ENCODE measurements at places on chromosomes 2 and 18.

DNA sequence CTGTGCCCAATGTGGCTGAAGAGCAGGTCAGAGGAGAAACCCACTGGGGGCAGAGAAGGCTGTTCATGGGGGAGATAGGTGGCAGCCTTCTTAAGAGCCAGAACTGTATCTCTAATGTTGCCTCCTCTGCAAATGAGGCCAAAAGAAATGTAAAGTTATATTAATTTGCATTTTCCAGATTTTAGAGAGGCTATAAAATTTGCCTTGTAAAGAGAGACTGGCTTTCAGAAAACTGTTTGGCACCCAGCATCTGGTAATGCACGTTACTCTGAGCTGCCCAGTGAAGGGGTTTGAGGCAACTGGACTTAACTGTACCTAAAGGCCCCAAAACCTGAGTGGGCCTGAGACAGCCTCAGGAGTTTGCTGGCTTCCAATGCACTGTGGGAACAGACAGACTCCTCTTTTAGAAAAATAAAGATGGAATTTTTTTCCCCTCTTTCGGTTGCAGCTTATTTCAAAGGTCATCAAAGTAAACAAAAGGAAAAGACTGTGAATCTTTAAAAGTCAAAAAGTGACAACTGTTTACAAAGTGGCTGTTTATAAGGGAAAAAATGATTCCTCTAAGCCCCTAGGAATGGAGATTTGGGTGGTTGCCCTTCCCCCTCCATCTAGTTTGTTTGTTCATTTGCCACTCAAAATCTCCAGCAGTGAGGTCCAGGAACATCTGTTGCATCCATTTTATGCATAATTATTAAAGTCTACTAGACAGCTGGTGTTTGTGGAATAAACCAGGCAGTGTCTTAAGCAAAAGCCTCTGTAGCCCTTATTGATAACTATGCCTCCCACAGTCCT lies 132.2 kb upstream of the ZFP36L2 start:
- no peak for DNase-seq

- DNase-seq = no peak
Observed at GRCh38 chr2:140734992-140735391, 1395.8 kb downstream of the LRP1B start.

DNA sequence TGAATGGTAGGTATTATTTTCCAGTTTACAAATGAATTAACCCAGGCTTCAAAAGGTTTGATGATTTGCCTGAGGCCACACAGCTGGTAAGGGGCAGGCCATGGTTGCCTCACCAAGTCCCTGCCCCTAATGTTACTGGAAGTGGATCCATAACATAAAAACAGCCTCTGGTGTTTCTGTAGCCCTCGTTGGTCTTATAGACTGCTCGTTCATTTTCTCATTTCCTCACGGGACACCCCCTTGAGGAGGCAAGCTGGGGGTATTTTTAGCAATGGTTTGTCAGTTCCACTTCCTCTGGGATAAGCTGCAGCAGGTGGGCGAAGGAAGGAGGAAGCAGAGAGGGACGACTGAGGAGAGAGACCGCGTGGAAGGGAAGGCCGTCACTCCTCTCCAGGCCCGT lies 32.9 kb upstream of the NDUFV2 start:
- DNase-seq = peak; percentile 27

DNA sequence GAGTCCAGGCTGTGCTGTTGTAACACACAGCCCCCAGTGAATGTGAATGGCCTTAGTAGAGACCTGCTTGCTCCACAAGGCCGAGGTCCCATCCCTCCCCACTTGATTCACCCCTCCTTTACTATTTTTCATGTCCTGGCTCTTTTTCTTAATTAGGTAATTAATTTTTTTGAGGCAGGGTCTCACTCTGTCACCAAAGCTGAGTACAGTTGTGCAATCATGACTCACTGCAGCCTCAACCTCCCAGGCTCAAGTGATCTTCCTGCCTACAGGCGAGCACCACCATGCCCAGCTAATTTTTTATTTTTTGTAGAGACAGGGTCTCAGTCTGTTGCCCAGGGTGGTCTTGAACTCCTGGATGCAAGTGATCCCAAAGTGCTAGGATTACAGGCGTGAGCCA lies 19.3 kb downstream of the FBLN7 start:
- DNase-seq = no peak

- no peak for DNase-seq
Observed at GRCh38 chr18:5380586-5380985, 85.1 kb upstream of the ZBTB14 start.

- no peak for DNase-seq
Observed at GRCh38 chr2:124209441-124209840, 184.4 kb downstream of the CNTNAP5 start.

- no peak for DNase-seq
Observed at GRCh38 chr18:75363446-75364225, 63.9 kb downstream of the SMIM21 start.

DNA sequence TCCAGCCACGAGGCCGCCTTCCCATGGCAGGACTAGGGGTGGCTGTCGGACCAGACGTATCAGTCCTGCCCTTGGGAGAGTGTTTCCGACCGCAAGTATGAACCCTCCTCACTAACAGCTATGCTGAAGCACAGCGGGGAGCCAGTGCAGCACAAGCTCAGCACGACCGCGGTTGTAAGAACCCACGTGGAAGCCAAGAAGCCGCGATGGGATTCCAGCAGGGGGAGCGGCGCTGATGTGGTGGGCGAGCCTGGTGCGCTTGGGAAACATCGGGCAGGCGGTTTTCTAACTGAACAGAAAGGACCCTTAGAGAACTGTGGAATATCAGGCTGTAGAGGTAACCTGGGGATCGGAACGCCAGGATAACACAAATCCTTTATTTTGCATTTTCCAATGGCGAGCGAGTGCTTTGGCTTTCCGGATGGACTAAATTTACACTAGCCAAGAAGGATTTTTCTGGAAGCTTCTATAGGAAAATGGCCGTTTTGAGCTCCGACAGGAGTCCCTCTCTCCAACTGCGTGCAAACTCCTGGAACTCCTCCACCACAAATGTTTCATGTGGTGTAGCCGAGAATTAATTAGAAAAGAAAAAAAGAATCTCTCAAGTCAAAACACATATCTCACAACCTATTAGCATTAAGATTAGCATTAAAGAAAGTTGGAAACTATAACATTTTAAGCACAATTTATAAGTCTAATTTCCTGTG lies 132.0 kb upstream of the MYCN start:
- DNase-seq = peak; percentile 78

GRCh38 chr2:42928692-42929545 lies 136.5 kb upstream of the HAAO start:
- DNase-seq = peak; percentile 78

DNA sequence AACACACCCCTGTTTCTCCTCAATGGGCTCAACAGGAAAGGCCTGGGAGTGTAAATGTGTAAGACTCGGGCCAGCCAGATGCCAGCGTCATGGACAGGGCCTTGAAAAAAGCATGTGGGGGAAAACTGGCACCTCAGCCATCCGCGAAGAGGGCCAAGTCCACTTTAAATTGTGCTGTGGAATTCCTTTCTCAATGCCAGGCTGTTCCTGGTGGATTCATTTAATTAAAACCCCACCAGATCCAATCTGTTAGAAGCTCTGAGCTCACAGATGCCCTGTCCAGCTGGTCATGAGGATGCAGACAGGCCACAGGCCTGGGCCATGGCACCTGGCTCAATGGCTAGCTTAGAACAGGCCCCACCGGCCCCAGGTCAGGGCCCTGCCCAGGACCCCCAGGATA lies 24.8 kb downstream of the KCNK3 start:
- no peak for DNase-seq

DNA sequence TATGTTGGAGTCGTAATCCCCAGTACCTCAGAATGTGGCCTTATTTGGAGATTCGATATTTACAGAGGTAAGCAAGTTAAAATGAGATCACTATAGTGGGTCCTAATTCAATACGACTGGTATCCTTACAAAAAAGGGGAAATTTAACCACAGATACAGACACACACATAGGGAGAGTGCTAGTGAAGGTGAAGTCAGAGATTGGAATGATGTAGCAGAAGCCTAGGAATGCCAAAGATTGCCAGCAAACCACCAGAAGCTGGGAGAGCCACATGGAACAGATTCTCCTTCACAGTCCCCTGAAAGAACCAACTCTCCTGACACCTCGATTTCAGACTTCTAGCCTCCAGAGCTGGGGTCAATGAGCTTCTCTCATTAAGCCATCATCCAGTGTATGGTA lies 17.7 kb upstream of the ACTR3 start:
- no peak for DNase-seq

DNA sequence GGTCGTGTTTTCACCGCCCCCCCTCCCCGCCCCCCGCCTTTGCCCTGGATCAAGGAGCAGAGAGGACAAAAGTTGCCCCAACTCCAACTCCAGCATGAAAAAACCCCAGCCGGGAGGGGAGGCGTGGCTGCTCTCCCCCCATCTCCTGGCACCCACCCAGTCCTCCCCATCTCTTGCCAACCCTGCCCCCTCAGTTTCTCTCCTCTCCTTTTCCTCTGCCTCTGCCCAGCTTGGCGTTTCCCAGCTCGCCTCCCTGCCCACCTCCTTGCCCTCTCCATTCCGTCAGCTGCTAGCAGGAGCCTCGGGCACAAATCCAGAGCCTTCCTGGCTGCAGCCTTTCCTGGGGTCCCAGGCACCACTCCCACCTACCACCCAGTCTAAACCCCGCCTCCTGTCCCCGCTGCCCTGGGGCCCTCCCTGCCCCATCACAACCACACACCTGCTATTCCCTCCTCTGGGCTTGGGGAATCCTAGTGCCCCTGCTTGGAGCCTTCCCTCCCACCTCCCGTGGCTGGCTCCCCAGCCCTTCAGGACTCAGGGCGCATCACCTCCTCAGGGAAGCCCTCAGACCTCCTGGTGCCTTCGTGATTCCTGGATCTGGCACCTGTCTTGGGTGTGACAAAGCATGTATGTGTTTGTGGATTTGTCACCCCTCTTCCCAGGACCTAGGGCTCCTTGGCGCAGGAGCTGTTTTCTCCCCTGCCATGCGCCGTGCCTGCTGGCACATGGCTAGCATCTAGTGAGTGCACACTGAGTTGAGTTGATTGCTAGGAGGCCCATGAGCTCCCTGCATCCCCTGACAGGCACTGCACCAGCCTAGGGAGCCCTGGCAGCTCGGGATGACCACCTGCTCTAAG lies 209.1 kb downstream of the TFCP2L1 start:
- peak; percentile 69 for DNase-seq

DNA sequence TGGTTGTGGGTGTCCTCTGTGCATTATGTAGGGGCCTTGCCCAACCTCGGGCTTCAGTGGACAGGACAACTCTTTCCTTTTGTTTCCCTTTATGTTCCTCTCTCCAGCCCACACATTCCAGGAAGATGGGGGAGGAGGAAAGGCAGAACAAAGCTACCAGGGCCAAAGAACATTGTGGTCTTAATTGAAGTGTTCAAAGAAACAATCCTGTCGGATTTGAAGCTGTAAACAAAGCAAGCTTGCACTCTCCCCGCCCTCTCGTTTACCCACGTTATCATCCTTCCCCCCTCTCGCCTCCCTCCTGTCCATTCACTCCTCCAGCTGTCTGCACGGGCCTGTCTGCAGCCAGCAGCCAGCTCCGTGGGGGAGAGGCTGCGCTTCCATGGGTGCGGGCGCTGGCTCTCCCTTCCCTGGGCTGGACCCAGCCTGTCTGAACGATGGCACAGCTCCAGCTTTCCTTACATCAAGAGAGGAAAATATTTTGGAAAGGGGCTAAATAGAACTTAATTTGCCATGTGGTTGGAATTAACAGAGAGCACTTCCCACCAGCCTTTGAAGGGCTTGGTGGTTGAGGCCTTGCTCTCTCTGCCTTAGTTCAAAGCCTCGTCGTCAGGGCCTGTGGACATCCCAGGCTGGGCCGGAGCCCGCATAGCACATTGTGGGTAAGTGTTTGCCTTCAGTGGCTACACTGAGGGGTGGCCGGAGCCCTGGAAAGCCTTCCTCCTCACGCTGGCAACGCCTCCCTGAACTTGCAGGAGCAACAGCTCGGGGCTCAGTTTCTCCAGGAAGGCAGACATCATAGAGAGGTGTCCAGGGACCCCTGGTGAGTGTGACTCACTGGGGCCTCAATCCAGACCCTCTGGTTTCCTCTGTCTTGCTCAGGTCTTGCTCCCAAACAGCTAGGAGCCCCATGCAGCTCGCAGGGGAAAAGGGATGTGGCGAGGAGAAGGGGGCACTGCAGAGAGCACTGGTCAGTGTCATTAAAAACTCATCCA lies 60.6 kb upstream of the HS6ST1 start:
- DNase-seq = peak; percentile 92

DNA sequence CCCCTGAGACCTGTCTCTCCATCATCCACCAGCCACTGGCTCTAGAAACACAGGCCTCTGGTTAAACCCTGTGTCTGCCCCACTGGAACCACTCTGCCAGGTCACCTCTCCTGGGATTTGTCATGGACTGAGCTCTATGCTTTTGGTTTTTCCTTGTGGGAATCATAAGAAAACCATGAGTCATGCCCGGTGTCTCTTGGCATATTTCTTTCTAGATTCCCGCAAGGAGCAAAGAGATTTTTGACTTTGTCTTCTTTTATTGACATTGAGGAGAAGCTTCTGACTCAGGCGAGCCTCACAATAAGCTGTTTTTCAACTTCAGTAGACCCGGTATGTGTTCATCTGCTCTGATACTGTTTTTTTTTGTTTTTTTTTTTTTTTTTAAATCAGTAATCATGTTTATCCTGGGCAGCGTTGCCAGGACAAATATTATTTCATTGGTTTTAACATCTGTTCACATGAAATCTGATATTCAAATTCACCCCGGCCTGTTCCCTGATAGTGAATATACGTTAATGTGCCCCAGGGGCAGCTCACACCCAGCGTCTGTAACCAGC lies 207.1 kb downstream of the ACKR3 start:
- DNase-seq = no peak

GRCh38 chr2:177282181-177282641 lies 17.7 kb upstream of the NFE2L2 start:
- DNase-seq = no peak

DNA sequence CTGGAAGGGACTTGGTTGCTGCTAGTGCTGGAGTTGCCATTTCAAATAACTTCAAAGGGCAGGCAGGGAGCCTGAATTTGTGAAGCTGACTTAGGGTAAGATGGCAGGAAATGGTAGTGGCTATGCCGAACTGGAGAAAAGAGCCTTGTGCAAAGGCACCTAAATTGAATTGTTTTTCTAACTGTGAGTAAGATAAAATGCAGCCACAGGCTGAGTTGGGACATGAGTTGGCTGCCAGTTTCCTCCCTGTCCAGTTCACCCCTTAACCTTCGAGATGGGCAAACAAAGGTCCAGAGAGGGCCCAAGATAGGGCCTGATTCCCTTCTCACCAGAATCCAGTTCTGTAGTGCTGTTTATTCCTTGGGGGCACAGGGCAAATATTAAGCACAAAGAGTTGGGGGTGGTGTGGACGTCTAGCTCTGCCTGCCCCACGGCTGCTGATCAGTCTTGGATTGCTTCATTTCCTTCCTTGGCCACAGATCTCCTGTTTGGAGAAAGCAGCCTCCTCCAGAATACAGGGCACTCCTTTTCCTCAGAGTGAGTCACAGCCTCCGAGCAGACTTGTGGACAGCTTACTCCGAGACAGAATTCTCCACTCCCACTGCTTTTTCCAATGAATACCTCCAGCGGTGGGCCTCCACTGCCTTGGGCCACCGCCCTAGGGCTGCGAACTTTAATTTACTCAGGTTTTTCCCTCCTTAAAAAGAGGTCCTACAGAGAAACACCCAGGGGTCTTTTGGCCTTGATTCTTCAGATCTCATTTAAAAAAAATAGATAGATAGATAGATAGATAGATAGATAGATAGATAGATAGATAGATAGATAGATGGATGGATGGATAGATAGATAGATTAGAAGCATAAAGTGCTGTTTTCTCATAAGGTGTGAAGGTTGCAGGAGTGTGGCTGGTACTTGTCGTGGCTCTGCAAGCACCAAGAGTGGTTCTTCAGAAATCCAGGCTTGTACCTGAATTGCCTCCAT lies 18.4 kb upstream of the SLC20A1 start:
- no peak for DNase-seq

Measured in ELF-1 (cell line).